Nephron progenitor cell (in vitro differentiated cells): ENCODE measurements at places on chromosomes 1 and 21.
A peak's percentile ranks its signal among the peaks of the same experiment; 100 is the strongest.

- H3K4me3 ChIP-seq, result no peak overlapping the region
- DNase-seq, result no peak
- peaks cover 55% of the 10 kb centered on the region for H3K4me1 ChIP-seq
- H3K36me3 ChIP-seq, result peaks cover 75% of the 10 kb centered on the region
Observed at GRCh38 chr1:147647796-147648633, 22.3 kb downstream of the ACP6 start.

DNA sequence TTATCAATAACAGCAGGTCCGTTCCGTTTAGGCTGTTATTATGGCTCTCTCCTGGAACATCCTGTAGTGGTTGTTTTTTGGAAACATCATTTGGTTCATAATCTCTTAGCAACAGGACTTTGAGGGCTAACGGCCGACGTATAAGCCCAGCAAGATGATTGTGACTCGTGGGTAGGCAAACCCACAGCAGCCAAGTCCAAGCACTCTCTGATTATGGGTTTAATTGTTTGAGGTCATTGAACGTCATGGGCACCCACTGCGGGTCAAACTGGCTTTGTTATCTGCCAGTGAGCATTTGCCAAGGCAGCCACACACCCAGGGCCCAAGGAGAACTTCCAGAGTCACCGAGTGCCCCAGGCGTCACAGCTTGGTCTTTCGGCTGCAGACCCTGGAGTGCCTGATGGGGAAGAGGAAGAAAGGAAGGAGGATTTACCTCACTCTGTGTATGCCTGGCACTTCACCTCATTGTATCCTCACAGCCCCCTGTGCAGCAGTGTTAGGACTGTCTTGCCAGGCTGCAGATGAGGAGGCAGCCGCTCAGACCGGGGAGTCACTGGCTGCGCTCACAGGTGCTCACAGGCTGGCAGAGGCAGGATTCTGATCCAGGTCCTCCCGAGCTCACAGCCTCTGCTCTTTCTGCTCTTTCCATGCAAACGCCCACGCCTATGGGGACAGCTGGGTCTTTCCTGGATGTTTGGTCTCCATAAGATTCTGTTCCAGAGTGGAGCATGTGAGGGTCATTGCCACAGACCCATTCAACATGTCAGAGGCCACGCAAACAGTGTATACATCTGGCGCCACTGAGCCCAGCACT, 30.8 kb upstream of the EPS8L3 start:
- H3K4me3 ChIP-seq, result no peak overlapping the region
- DNase-seq, result no peak
- H3K27me3 ChIP-seq, result peaks cover 5% of the 10 kb centered on the region
- H3K4me1 ChIP-seq, result peaks cover 60% of the 10 kb centered on the region
- H3K36me3 ChIP-seq, result no peaks in the 10 kb centered on the region

GRCh38 chr1:183241471-183241870, 55.4 kb downstream of the LAMC2 start:
- peaks cover 74% of the 10 kb centered on the region for H3K4me1 ChIP-seq
- H3K4me3 ChIP-seq, result no peak overlapping the region
- peaks cover 4% of the 10 kb centered on the region for H3K27me3 ChIP-seq
- peaks cover 48% of the 10 kb centered on the region for H3K36me3 ChIP-seq
- no peak overlapping the region for H3K27ac ChIP-seq

DNA sequence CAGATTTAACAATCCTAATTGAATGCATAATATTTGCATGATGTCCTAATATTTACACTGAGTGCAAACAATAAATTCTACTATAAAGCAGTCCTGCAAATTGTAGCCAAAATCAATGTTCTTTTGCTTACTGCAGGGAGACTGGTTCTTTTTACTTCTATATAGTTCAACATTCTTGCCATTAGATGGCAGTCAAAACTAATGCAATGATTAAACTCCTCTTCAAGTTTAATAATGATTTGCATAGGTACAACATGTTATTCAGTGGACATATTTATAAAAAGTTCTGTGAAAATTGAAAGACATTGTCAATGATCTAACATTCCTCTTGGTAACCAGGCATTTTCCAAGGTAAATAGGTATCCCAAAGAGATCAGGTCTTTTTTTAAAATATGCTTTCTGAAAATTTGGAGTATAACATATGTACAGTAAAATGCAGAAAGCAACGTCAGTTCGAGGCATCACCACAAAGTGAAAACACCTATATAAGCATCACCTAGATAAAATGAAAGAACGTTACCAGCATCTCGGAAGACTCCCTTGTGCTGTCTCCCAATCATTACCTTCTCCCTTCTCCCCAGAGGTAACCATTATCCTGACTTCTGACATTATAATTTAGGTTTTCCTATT, 9.8 kb upstream of the FNBP1L start:
- no peak overlapping the region for H3K4me3 ChIP-seq
- no peaks in the 10 kb centered on the region for H3K4me1 ChIP-seq
- H3K27me3 ChIP-seq, result no peaks in the 10 kb centered on the region
- H3K36me3 ChIP-seq, result no peaks in the 10 kb centered on the region
- no peak overlapping the region for H3K27ac ChIP-seq
- no peak for DNase-seq

DNA sequence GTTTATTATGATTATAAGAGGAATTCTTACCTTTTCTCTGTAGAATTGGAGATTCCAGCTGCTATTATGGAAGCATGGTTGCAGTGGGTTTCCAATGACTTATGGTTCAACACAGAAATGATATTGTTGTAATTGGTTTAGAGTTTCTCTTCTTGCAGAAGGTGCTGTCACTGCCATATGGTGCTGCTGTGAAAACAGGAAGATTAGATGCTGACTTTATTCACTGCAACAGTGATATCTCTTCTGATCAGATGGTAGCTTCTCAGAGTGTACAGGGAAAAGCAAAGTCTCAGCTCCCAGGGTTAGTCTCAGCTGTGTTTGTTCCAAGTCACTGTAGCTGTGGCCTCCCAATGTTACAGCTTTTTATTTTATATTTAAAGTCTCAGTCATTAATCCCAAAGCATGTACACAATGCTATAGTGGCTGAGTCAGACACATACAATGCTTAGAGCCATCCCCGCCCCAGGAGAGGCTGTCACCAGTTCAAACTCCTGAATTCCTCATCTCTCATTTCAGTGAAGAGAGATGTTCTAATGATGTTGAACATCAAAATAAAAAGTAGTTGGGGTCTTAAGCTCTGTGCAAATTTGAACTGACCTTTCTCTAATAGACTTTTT, 42.7 kb upstream of the RGS2 start:
- peaks cover 7% of the 10 kb centered on the region for H3K27me3 ChIP-seq
- H3K27ac ChIP-seq, result no peak overlapping the region
- no peak for DNase-seq
- H3K4me3 ChIP-seq, result no peak overlapping the region
- no peaks in the 10 kb centered on the region for H3K36me3 ChIP-seq
- H3K4me1 ChIP-seq, result no peaks in the 10 kb centered on the region

DNA sequence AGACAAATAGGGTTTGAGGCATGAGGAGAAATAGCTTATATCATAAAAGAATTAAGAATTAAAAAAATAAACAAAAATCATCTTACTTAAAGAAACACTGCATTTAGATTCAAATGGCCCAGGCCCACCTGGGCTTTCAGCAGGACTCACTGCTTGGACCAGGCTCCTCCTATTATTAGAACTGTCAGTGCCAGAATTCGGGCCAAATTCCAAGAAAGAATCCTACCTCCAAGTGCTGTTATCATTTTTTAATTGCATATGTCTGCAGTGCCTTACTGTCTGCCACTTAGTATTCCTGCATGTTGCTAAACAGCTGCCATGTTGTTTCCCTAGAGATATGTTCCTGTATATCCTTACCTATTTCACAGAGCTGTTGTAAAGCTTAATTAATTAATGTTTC, 112.0 kb downstream of the BARHL2 start:
- no peaks in the 10 kb centered on the region for H3K36me3 ChIP-seq
- H3K4me3 ChIP-seq, result no peak overlapping the region
- H3K4me1 ChIP-seq, result no peaks in the 10 kb centered on the region
- no peak for DNase-seq
- peaks cover 3% of the 10 kb centered on the region for H3K27me3 ChIP-seq

DNA sequence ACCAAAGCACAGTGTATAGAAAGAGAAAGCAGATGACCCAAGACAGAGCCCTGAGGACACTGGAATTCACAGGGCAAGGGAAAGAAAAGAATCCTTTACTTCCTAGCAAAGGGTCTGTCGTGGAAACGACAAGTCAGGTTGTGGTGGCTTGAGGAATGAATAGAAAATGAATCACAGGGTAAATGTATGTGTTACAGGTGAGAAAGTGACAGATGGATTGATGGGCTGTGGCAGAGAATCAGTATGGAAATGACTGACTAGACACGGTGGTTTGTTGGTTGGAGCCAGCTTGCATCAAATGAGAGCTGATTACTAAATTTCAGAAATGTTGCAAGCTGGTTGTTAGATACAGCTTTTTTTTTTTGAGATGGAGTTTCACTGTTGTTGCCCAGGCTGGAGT, 46.9 kb downstream of the PTP4A2 start:
- H3K27me3 ChIP-seq, result peaks cover 6% of the 10 kb centered on the region
- no peaks in the 10 kb centered on the region for H3K36me3 ChIP-seq
- H3K27ac ChIP-seq, result no peak overlapping the region
- no peak overlapping the region for H3K4me3 ChIP-seq
- no peak for DNase-seq

- H3K27ac ChIP-seq, result peak overlapping the region; percentile 95
- H3K4me1 ChIP-seq, result peaks cover 91% of the 10 kb centered on the region
- H3K4me3 ChIP-seq, result peak overlapping the region; percentile 69
Observed at GRCh38 chr1:54476530-54477109, 70.4 kb upstream of the SSBP3 start.

- no peak overlapping the region for H3K27ac ChIP-seq
- H3K4me1 ChIP-seq, result peaks cover 36% of the 10 kb centered on the region
- peak overlapping the region; percentile 43 for H3K4me3 ChIP-seq
- DNase-seq, result peak; percentile 53
Observed at GRCh38 chr21:41170442-41170841, 2.5 kb downstream of the BACE2 start.

DNA sequence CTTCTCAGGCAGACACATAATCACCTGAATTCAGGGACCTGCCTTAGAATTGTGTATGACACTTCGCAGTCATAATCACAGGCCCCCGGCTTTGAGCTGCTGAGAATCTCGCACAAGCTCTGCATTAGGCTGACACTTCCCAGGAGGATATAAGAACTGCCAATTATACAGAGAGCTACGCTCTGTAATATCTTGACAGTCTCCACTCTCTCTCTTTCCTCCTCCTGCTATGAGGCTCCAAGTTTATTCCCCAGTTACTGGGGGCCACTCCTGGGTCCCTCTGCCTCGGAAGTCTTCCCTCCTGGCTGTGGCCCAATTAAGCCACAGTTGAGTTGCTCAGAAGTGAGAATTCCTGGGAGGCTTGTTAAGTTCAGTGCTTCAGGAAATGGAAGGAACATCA, 42.7 kb downstream of the EBNA1BP2 start:
- no peak for DNase-seq
- peak overlapping the region; percentile 17 for H3K27ac ChIP-seq
- H3K27me3 ChIP-seq, result no peaks in the 10 kb centered on the region
- H3K4me1 ChIP-seq, result peaks cover 4% of the 10 kb centered on the region
- H3K36me3 ChIP-seq, result peaks cover 72% of the 10 kb centered on the region
- no peak overlapping the region for H3K4me3 ChIP-seq

DNA sequence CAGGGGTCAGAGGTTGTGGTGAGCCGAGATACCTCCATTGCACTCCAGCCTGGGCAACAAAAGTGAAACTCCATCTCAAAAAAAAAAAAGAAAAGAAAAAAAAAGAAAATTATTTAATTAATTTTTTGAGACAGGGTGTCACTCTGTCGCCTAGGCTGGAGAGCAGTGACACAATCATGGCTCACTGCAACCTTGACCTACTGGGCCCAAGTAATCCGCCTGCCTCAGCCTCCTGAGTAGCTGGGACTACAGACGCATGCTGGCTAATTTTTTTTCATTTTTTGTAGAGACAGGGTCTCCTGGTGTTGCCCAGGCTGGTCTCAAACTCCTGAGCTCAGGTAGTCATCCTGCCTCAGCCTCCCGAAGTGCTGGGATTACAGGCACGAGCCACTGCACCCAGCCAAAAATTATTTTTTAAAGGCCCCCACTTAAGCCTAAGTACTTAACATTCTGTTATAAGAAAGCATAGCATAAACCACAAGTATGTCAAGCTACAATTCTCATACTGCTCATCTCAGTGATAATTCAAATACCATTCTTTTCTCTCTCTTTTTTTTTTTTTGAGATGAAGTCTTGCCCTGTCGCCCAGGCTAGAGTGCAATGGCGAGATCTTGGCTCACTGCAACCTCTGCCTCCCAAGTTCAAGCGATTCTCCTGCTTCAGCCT, 19.9 kb downstream of the NUCKS1 start:
- H3K4me3 ChIP-seq, result no peak overlapping the region
- peaks cover 79% of the 10 kb centered on the region for H3K36me3 ChIP-seq
- H3K4me1 ChIP-seq, result peaks cover 5% of the 10 kb centered on the region

DNA sequence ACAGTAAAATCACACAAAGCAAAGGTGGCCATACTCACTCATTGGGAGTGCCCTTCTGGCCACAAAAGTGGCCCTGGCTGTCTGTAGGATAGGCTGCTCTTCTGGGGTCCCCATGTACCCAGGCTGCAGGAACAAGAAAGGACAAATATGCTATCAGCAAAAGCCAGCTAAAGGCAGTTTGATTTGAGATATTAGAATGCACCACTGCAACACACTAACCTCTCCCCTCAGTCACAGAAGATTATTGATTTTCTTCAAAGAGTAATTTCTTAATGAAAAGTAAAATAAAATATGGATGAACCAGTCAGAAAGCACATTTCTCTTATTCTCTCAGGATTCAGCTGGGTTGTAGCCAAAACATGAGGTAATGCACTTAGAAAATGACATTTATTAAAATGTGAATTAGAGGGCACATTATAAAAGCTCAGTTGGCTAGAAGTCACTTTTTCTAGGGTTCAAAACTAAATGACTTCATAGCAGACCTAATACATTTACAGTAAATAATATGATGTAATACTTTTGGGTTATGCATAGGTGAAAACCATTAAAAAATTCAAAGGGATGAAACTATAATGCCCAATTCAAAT, 140.8 kb downstream of the LHX8 start:
- no peak overlapping the region for H3K27ac ChIP-seq
- H3K36me3 ChIP-seq, result no peaks in the 10 kb centered on the region
- H3K27me3 ChIP-seq, result no peaks in the 10 kb centered on the region
- H3K4me3 ChIP-seq, result no peak overlapping the region

- H3K4me1 ChIP-seq, result peaks cover 56% of the 10 kb centered on the region
- H3K4me3 ChIP-seq, result no peak overlapping the region
- H3K27ac ChIP-seq, result no peak overlapping the region
- H3K36me3 ChIP-seq, result no peaks in the 10 kb centered on the region
- DNase-seq, result no peak
- H3K27me3 ChIP-seq, result peaks cover 95% of the 10 kb centered on the region
Observed at GRCh38 chr21:44704636-44705001, 6.8 kb downstream of the TSPEAR start.

GRCh38 chr1:62090016-62090415, 104.6 kb upstream of the L1TD1 start:
- no peaks in the 10 kb centered on the region for H3K27me3 ChIP-seq
- H3K36me3 ChIP-seq, result peaks cover 12% of the 10 kb centered on the region
- H3K4me1 ChIP-seq, result peaks cover 5% of the 10 kb centered on the region
- no peak overlapping the region for H3K4me3 ChIP-seq
- no peak overlapping the region for H3K27ac ChIP-seq

GRCh38 chr1:89671775-89672488, 39.0 kb downstream of the LRRC8C start:
- no peaks in the 10 kb centered on the region for H3K36me3 ChIP-seq
- H3K27ac ChIP-seq, result no peak overlapping the region
- no peaks in the 10 kb centered on the region for H3K4me1 ChIP-seq
- no peak for DNase-seq
